Suppressor macrophage treated with lipopolysaccharide for 4 hours (primary cell): ENCODE measurements at places on chromosomes 6 and 20.

- no peak for DNase-seq
Observed at GRCh38 chr20:46893877-46894578, 615 bp upstream of the EYA2 start.

DNA sequence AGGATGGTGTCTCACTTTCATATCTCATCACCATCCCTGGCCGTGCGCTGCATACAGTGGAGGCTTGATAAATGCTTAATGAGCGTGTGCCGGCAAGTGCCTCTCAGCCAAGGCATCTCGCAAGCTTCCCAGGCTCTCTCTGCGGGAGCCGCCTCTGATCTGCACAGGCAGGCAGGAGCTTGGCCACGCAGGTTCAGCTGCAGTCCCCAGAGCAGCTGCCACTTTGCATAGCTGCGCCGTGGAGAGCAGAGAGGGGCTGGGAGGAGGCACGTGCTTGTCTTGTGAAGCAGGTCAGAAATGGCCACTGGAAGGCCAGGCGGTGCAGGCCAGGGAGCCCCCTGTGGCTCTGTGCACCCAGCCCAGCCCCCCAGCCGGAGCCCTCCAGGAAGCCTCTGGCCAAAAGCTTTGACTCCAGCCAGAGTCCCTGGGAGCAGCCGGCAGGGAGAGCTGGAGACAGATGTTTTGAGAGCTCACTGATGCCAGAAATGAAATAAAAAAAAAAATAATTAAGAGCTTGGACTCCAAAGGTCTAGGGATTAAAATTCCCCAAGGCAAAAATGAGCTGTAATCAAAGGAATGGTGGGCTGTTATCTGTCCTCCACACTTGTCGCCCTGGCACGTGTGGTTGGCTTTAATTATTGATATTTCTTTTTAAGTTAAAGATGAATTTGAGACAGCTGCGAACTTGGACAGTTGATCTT lies 377.0 kb downstream of the CDH4 start:
- DNase-seq = no peak

DNA sequence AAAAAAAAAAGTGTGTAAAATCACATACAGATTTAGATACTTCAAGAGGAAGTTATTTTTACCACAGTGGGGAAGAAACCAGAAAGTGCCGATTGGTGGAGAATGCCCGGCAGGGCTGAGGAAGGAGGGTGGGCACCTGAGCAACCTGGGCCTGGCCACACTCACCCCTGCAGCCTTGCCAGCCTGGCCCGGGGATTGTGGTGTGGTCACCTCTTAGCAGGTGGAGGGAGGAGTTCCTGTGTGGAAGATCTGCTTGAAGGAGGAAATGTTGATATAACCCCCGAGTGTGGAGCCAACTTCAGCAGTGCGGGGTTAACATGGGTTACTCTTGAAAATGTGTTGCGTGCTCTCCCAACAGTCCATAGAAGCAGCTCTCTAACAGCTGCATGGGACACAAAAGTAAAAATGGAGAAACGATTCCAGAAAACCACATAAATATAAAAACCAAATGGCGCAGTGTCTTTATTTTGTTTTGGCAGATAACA lies 14.7 kb downstream of the UST start:
- no peak for DNase-seq

- peak; percentile 95 for DNase-seq
Observed at GRCh38 chr6:14910692-14911547, 334.9 kb upstream of the JARID2 start.

DNA sequence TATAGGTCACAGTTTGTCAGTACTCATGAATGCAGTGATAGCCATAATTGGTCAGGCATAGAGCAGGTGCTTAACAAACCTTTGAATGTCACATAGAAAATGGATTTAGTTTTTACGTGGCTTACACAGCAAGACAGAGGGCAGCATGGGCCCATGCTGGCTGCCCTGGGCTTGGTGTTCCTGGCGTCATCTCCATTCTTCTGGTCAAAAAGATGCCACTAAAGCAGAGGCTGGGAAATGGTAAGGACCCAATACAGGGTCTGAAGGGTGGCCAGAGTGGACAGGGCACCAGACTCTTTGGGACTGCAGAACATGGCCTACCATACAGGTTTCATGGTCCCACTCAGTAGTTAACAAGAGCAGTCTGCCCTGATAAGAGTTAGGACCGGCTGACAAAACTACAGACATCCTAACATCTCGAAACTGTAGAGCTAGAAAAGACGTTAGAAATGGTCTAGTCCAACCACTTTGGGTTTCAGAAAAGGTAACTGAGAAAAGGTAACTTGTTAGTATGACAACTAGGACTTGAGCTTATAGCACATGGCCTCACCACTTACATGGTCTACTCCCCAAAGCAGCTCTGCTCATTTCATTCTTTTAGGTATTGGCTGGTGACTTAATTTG lies 22.6 kb downstream of the HEBP2 start:
- no peak for DNase-seq

- DNase-seq = no peak
Observed at GRCh38 chr20:41087777-41088176, 49.6 kb upstream of the PLCG1 start.

DNA sequence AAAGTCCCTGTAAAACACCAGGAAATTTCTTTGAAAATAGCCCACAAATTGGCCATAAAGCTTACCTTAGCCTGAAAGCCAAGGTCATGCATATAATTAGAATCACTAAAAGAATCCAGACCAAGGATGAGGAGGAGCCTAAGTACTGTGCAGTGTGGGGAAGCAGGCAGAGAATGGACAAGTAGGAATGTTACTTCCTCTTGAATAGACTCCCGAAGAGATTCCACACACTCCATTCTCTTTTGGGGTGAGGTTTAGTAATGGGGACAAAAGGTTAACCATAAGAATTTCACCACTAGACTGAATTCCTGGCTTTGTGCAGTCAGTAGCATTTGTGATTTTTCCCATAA lies 27.5 kb upstream of the MARCKS start:
- DNase-seq = no peak

DNA sequence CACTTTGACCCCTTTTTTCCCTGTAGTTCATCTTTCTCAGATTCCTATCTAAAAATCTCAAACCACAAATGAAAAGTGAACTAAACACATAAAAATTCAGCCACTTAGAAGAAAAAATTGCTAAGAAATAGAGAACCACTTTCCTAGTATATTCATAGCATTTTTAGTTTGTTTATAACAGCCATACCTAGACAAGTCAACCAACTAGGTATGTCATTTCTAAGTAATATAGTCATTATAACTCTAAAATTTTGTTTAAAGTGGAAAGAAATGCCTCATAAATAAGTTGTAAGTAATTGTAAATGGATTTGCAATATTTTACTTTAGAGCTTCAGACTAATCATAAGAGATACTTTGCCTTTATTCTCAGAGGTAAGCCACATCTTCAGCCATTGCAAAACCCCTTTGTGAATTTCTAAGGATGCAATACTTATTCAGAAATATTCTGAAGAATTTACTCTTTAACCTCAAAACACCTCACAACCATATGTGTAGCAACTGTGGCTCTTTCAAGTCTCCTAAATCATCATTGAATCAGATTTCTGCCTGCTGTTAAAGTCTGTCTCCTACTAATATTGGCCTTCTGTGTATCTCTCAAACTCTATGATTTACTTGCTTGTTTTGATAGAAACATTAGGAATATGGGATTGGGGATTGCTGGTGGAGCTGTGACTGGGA lies 6.9 kb upstream of the SUMO4 start:
- no peak for DNase-seq
